ENCODE measurements at places on chromosomes 1 and 21. TPM values are rescaled to one million over a fixed set of nuclear protein-coding genes. Genes with fewer than 3 reads are reported as not detected.

GRCh38 chr1:109904105-109904817 is 6.4 kb upstream of the CSF1 start:
- DNase-seq, result no peak

GRCh38 chr1:234373959-234374254 is 651 bp downstream of the COA6 start:
- DNase-seq, result no peak

Gene CA6
- not detected for total RNA-seq

DNA sequence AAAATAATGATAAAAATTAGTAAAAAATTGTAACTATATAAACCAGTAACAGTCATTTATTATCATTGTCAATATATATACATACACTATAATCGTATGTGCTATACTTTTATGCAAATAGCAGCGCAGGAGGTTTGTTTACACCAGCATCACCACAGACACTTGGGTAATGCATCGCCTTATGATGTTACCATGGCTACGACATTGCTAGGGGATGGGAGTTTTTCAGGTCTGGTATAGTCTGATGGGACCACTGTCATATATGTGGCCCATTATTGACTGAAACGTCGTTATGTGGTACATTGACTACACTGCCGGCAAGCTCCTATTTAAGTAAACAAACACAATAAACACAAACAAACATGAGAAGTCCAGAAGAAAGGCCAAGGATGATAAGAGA is 45.6 kb downstream of the KCNK1 start:
- DNase-seq, result no peak

DNA sequence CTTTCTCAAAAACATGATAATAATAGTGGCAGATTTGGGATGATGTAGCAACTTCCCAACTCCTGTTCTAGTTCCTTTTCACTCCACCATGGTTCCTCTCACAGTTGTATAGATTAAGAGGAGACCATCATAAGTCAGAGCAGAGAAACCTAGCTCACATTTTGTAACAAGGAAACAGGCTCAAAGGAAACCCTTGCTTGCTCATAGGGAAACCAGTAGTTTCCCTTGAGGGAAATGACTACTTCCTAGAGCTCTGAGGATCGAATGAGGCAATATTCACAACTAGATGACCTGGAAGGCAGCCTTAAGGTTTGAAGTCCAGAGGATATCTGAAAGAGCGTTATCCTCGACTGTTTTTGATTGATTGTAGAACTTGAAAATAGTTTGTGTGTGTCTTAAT is 76.1 kb upstream of the C8B start:
- DNase-seq, result no peak

DNA sequence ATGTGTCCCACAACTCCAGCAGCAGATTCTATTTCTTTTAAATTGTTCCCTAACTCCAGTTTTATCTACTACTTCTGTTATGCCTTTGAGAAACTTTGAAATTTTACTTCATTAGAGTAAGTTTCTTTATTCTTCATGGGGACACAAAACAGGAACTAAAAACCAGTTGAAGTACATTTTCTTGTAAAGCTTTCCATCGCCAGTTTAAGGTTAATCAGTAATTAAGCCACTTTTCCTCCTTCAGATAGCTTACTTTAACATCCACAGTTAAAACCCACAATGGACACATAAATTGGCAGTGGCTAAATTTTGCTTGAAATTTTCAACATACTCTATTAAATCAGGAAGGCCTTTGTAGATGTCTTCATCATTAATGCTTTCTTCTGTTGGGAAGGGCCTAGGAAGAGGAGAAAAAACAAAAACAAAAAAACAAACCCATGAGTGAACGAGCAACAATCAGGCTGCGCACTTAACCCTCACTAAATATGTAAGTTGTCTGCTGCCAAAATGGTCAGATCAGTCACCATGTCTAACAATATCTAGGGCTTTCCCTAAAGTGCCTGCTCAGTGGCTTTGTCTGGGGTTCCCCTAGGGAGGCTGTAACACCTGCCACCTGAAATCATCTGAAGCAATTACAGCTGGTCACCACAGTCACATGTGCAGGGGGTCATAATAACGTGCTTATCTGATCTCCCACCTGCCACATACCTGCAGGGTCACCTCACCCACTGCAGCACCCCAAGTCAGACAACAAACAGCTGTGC is 187.9 kb downstream of the VAV3 start:
- no peak for DNase-seq

GRCh38 chr1:209059376-209059775 is 524.1 kb upstream of the CAMK1G start:
- no peak for DNase-seq

DNA sequence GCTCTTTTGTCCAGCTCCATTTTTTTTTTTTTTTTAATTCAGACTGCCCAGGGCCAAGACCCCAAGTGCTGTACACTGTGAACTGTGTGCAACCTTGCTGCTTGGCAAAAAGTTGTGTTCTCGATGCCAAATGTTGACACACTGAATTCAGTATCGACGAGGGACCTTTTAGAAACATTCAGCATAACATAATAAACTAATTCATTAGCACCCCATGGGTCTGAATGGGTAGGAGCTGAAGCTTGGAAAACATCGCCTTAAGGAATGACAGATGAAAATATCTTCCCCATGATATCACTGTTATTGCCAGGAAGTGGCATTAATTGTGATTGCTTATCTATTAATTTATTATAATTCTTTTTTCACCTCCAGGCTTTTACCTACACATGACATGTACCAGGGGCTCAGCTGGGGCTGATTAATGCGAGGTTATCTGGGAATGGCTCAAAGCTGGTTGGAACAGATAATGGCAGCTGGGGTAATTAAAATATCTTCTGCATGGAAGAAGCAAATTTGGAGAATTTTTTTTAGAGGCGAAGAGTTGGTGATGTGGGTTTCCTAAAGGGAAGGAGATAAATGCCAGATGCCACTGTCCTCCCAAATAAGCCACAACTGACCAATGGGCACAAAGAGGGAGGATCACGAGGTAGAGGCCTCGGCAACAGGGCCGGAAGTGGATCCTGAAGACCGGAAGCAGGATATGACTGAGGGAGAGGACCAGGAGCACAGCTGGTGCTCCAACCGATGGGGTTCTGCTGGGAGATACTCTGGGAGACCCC is 169.3 kb downstream of the GRIK3 start:
- DNase-seq, result no peak

GRCh38 chr1:218409946-218410510 is 64.9 kb downstream of the TGFB2 start:
- DNase-seq, result no peak

- DNase-seq, result peak; percentile 51
Observed at GRCh38 chr1:46991083-46991923, 32.2 kb upstream of the CYP4X1 start.

DNA sequence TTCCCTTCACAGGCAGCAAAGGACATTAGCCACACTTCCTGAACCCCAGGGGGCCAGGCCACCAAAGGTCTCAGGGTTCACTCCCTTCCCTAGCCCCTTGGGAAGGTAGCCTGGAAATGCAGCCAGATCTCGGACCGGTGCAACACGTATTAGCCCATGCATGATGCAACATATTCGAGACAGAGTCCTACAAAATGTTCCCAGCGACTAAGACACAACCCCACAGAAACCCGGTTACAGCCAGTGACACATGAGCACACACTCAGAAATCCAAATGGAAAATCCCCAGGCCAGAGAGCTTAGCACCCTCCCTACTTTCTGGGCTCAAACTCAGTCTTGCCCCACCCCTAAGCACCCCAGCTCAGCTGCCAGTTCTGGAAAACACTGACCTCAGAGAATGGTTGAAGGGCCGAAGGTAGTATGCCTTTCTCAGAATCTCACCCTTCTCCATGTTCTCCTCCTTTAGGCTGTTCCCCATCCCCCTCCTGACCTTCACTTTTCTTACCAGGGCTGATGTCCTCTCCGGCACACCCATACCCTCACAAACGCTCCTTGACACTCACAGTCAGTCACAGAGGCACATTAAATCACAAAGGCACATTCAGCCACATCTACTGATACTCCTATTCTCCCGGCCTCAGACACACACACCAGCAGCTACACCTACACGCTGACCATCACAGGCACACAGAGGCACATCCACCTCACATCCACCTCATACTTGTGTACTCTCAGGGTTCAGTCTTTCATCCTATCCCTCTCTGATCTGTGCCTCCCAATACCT is at the start of gene TSPAN1:
TSS of gene TSPAN1 (plus strand) at position 640 of the 784 bp plus-strand sequence. CDS start 6,021 bp downstream, outside the sequence.
- no peak for DNase-seq

- no peak for DNase-seq
Observed at GRCh38 chr1:231684356-231685244, 58.0 kb downstream of the DISC1 start.

DNA sequence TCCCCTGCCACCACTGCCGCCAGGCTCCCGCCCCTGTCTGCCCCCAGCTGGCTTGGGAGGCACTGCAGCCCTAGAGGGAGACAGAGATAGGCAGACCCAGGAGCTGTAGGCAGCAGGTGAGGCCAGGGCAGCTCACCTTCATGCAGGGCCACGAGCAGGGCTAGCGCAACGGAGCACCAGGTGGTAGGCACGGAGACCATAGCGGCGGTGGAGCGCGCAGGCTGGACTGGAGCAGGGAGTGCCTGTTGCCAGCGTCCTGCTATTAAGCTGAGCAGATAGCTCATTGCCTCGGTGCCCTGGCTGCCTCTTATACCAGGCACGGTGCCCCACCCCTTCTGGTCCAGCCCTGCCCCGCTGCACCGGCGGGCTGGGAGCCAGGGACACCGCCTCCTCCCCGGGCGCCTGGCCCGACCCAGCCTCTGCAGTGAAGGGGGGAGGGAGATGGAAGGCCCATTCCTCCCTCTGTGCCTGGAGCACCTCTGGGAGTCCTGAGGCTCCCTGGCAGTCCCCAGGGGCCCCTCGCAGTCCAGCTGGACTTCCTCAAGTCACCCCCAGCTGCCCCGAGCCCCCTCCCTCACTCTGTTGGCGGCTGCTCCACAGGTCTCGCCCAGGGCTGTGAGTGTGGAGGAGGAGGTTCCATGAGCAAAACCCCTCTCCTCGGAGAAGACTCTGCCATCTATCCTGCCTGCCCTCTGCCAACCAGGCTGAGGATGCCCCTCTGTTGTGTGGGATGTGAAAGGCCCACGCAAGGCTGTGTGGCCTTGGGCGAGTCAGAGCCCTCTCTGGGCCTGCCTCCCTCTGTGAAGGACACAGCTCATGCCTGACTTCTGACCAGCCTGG is at the start of gene EDN2:
TSS of gene EDN2 (minus strand) at position 282 of the 840 bp plus-strand sequence. CDS start at position 200, 82 bp downstream.
- DNase-seq, result no peak

GRCh38 chr21:15772654-15773053 is 42.9 kb downstream of the USP25 start:
- no peak for DNase-seq

- DNase-seq, result peak; percentile 72
Observed at GRCh38 chr1:222994511-222995235, 148.4 kb downstream of the TLR5 start.

DNA sequence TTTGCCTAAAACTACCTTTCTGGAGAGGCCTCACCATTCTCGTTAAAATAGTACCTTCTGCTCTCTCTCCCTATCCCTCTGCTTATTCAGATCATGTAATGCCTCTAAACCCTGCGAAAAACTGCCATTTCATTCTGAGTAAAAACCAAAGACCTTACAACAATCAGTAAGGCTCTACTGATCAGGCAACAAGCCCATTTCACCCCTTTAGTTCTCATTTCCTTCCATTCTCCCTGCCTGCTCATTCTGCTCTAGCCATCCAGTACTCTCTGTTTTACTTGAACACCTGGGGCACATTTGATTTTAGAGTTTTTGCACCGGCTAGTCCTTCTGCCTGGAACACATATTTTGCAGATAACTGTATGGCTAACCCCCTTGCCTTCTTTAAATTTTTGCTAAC is 187.8 kb downstream of the COQ8A start:
- no peak for DNase-seq

GRCh38 chr21:14080764-14081096 is 130.0 kb downstream of the LIPI start:
- no peak for DNase-seq

GRCh38 chr1:102799496-102799895 is 308.8 kb downstream of the COL11A1 start:
- DNase-seq, result no peak

Gene AKNAD1
- 0.54 TPM for total RNA-seq

DNA sequence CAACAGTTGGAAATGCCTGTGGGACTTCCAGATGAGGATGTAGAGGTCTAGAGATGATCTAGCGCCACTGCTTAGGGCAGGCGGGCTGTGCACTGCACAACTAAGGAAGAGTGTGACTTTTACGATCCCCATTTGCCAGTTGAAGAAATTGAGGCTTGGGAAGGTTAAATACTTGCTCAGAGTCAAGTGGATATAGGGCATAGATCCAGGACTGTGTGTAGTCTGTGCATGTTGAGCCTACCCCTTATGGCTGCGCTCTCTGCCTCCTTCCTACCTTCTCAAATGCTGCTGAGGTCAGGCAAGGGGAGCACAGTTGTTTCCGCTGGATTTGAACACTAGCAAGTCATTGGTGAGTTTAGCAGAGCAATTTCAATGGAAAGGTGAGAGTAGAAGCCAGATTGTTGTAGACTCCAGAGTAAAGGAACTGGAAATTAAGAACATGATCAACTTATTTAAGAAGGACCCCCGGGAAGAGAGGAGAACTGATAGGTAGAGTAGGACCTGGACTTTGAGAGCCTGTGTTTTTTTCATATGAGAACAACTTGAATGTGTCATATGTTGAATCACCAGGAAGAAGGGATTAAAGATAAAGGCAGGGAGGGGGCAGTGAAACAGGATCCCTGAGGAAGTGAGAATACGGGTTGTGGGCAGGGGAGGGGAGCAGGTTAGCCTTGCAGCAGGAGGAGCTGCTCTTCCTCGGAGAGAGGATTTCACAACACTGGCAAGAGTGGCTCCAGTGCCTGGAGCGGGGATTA is 2.7 kb downstream of the CAPN2 start:
- DNase-seq, result peak; percentile 88

Gene TRIM33
- total RNA-seq, result 46.8 TPM

Gene WNT3A
- total RNA-seq, result not detected

Gene MAN1C1
- 0.21 TPM for total RNA-seq

- no peak for DNase-seq
Observed at GRCh38 chr1:206521127-206521526, 13.8 kb downstream of the RASSF5 start.

Gene S100A14
- total RNA-seq, result not detected

GRCh38 chr1:185073725-185074124 is 28.4 kb downstream of the RNF2 start:
- no peak for DNase-seq

GRCh38 chr1:66723985-66724384 is 28.3 kb upstream of the DYNLT5 start:
- DNase-seq, result no peak

Gene NHLH2
- not detected for total RNA-seq

- DNase-seq, result peak; percentile 38
Observed at GRCh38 chr1:113536182-113536780, 146.0 kb downstream of the MAGI3 start.

Gene DNASE2B
- total RNA-seq, result not detected

Gene B3GALT2
- 0.39 TPM for total RNA-seq

Measured in A673 (cell line).